ENCODE measurements at places on chromosomes 1 and 21.

- DNase-seq, result no peak
Observed at GRCh38 chr1:188089015-188089414, 1260.3 kb downstream of the PLA2G4A start.

GRCh38 chr1:41272601-41273000 is 30.5 kb upstream of the SCMH1 start:
- DNase-seq, result no peak

GRCh38 chr1:17137441-17137840 is 18.2 kb upstream of the PADI2 start:
- DNase-seq, result no peak

DNA sequence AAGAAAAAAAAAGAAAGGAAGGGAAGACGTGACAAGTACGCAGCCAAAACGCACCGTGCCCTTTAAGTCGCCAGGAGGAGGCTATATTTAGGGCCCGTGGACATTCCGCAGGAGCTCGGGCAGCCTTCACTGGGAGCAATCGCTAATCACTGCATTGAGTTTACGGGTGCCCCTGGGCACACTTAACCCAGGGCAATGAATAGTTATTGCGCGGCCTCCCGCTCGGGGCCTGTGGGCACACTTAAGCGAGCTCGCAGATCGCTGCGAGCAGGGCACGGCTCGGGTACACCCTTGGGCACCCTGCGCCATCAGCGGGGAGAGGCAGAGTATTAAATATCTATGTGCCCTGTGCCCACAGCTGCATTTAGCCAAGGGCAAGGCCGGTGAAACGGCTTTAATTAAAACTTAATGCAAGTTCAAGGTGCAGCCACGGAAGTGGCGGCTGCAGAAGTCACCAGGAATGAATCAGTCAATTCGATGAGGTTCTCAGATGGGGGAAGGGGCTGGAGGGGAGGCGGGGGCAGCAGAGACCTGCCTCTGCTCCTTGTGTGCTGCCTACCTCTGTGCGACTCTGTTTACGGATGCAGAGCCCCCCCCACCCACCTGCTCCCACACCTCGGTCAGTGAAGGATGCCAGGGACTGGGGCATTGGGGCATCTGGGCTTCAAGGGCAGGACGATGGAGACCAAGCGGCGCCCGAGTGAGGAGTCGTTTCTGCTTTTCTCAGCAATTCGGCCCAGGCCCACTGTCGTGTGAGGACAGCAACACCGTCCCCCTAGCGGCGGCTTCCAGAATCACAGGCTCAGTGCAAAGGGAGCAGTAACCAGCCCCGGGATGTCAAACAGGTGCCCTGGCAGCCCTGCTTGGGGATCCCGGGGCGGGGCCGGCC is 51.8 kb upstream of the TARDBP start:
- DNase-seq, result peak; percentile 35

GRCh38 chr21:37032877-37033471 is 26.5 kb downstream of the RIPPLY3 start:
- DNase-seq, result peak; percentile 85

GRCh38 chr21:40388046-40388445 is 458.9 kb downstream of the DSCAM start:
- no peak for DNase-seq

DNA sequence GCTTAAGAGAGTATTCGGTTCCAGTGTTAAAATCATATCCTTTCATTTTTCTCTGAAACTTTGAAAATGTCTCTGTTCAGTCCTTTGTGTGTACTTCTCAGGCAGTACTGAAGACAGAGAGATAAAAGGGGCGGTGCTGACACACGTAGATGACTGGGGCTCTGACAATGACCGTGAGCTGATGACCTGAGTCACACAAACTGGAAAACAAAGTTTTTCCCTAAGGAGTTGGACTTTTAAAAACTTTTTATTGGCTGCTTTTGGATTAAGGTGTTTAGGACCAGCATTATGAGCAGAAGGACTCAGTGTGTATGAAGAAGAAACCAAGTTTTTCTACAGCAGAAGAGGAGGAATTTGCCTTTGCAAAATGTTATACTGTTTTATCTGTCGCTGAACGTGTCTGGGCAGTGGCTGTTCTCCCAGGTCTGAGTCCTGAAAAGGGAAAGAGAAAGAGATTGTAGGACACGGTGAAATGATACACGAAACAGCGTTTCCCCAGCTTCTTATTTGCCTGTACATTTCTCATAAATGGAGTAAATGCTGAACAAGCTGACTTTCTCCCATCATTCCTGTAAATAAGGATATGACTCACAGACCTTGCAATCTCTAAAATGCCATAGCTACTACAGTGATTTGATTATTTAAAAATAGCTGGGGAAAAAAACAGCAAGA is 51.5 kb downstream of the MAP3K7CL start:
- peak; percentile 76 for DNase-seq

GRCh38 chr1:235021321-235021720 is 107.3 kb downstream of the TOMM20 start:
- no peak for DNase-seq

- no peak for DNase-seq
Observed at GRCh38 chr1:9859281-9860014, 35.7 kb upstream of the CLSTN1 start.

- no peak for DNase-seq
Observed at GRCh38 chr1:228901936-228902681, 166.8 kb downstream of the RHOU start.
